ENCODE measurements at places on chromosomes 5 and 9.

GRCh38 chr5:14243766-14244165, 100.6 kb downstream of the TRIO start:
- DNase-seq = no peak

- no peak for DNase-seq
Observed at GRCh38 chr9:37034938-37035647, 1.0 kb upstream of the PAX5 start.

DNA sequence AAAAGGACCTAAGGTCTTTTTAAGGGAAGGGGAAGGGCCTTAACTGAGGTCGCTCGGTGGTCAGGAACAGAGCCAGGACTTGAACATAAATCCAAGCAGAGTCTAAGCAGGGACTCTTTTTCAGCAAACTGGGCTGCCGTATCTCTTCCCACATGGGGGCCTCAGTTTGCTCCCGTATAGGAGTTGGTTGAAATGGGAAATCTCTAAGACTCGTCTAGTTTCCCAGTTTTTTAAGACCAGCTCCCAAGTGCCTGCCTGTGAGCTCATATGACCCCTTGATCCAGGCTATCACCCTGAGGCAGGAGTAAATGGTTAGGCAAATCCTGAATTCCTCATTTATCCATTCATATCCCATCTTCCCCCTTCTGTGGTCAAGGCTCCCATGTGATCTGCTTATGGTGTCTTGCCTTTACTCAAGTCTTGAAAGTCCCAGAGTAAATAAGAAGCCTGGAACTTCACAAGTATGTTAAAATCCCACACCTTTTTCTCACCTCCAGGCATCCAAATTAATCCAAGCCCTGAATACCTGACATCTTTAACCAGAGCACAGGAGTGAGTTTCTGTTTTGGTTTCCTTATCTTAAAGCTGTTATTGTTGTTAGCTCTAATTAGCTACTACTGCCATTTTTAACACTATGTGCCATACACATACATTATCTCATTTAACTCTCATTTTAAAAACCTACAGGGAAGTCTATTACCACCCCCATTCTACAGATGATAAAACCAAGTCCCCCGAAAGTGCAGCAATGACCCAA, 3.0 kb downstream of the ARSI start:
- DNase-seq = peak; percentile 64

DNA sequence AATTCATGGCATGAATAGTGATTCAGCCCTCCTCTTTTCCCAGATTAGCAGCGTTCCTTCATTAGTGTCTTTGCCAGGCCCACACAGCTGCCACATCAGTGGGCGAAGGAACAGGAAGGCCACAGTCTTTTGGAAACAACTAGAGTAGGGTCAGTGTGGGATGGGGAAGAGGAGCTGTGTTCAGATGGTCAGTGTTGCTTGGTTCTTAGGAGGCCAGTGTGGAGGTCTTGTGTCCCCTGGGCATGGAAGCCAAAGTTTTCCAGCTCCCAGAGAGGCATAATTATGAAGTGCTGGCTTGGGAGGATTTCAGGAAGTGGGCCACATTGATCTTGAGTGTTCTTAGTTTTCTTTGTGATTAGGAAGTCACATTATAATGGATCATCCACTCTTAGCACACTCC, 269.6 kb downstream of the PSAT1 start:
- no peak for DNase-seq

- no peak for DNase-seq
Observed at GRCh38 chr5:122402955-122403685, 91.1 kb downstream of the SNCAIP start.

GRCh38 chr9:114719290-114719689, 37.3 kb upstream of the TEX48 start:
- DNase-seq = no peak

GRCh38 chr9:17632994-17633393, 54.1 kb downstream of the SH3GL2 start:
- DNase-seq = no peak

DNA sequence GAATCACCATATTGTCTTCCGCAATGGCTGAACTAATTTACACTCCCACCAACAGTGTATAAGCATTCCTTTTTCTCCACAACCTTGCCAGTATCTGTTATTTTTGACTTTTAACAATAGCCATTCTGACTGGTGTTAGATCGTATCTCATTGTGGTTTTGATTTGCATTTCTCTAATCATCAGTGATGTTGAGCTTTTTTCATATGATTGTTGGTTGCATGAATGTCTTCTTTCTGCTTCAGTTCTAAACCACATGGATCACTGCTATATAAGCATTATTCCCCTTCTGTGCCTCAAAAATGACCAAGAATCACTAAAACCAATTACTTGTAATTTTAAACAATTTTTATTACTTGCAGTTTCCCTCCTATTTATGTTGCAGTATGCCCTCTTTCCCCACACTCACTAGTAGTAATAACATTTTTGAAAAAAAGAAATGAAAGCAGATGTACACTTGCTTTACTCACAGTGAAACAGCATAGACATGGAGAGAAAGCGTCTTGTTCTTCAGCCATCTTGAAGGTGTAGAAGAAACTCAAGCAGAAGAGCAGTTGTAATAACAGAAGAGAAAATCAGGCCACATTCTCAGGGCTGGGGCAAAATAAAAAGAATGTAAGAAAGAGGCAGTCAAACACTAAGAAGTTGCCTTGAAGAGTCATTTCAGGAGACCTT, 4.5 kb upstream of the TMEM252 start:
- DNase-seq = no peak

- no peak for DNase-seq
Observed at GRCh38 chr5:54704825-54705224, 187.3 kb downstream of the SNX18 start.

- DNase-seq = peak; percentile 53
Observed at GRCh38 chr5:53923961-53924360, 363.5 kb downstream of the NDUFS4 start.

GRCh38 chr9:98856982-98857381, 49.5 kb downstream of the GALNT12 start:
- peak; percentile 96 for DNase-seq

DNA sequence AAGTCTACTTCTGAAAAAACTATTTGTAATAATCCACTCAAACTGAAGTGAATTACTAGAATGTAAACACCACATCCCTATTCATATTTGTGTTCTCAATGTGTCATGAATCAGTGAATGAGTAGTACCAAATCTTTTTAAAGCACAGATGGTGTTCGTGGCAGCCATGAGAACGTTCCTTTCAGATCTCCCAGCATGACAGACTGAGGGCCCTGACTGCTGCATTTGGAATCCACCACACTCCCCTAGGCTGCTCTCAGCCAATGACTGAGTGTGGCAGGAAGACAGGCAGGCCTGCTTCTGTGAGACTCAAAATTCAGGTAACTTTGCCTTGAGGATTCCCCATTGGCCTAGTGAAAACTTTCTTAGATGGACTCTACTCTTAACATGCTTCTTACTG, 10.9 kb upstream of the JMY start:
- DNase-seq = peak; percentile 32

DNA sequence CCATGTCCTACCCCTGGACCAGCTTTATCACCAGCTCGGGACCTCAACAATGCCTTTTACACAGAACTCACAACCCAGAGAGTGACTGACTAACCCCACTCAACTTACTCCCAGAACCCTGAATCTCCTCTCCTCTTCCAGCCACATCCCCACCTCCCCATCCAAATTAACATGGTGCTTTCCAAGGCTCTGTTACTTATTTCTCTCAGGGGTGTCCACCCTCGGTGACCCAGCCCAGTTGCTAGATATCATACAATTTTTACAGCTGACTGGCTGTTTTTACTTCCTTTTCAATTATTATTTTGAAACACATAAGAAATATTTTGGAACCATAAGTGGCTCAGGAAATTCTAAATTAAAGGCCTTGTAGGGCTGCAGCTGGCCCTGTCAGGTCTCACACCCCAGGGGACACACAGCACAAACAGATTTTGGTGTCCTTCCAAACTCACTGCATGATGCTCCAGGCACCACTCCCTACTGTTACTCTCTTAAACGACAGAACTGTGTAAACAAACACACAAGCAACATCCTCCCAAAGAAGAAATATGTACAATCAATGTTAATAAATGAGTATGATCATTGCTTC, 180.6 kb downstream of the ADAMTS12 start:
- DNase-seq = no peak

DNA sequence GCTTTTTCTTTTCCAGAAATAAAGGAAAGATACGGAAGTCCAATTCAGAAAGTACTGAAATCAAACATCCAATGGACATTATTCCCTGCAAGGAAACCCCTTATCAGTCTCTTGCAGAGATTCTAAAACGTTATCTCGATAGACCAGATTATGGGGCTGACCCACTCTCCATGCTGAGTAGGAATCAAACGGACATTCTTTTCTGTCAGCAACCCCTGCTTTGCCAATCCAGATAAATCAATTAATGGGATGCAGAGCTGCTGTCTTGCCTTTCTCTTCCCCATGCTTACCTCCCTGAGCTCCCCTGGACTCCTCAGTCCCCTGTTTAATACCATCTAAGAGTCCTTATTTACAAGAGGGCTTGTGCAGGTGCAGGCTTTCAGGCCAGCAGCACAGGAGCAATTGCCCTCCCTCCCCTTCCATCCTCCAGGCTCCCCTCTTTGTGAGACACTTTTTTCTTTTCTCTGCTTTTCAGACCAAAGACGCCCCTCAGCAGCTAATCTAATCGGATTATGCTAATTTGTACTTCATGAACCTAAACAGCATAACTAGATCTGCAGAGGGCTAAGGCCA, 14.2 kb downstream of the TAL2 start:
- DNase-seq = no peak

DNA sequence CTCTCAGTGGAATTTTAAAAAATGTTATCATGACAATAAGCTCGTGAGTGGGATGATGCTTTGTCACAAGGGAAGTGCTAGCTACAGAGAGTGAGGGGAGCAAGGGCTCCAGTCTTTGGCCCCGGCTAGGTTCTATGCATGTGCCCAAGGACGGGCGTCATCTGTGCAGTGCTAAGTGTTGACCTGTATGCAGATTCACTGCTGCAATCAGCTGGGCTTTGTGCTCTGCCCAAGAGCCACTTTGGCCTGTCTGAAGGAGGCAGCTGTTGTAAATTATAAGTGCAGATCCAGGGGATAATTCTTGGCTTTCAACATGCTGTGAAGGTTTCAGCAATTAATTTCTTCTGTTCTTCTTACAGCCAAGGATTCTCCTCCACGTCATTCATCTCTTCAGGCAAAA, 268.6 kb downstream of the PSAT1 start:
- DNase-seq = peak; percentile 28

GRCh38 chr9:17795744-17796143, 216.9 kb downstream of the SH3GL2 start:
- peak; percentile 24 for DNase-seq

- peak; percentile 34 for DNase-seq
Observed at GRCh38 chr5:115961381-115962238, 665 bp upstream of the LVRN start.

- no peak for DNase-seq
Observed at GRCh38 chr5:58002323-58002722, 457.6 kb downstream of the PLK2 start.

- no peak for DNase-seq
Observed at GRCh38 chr9:96022445-96023051, 147.1 kb downstream of the ERCC6L2 start.

- DNase-seq = peak; percentile 66
Observed at GRCh38 chr9:115786321-115786720, 367.3 kb upstream of the PAPPA start.

DNA sequence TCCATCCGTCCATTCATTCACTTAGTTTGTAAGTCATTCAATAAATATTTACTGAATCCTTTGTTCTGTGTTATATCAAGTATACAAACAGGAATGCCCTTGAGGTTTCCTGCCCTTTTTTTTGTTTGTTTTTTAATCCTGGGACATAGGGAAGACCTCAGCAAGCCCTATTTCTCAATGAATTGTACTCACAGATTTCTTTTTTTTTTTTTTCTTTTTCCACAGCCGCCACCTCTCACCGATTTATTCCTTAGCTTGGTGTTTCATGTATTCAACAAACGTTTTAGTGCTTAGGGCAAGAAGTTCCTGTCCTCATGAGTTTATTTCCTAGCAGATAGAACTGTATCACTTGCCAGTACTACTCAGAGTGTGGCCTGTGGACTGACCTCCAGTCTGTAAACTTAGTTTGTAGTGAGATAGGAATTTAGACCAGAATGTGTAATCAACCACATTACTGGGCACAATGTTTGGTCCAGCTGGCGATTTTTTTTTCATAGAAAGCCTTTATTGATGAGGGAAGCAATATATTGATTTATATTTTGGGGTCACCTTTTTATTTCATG, 35.4 kb upstream of the C5orf47 start:
- no peak for DNase-seq

- DNase-seq = peak; percentile 36
Observed at GRCh38 chr9:8850914-8851313, 1051.3 kb upstream of the DMAC1 start.

GRCh38 chr5:172935096-172935495, 24.1 kb upstream of the RPL26L1 start:
- DNase-seq = no peak

All from fibroblast of upper back skin (primary cell).